ENCODE measurements at places on chromosomes 16 and 17. TPM values are rescaled to one million over a fixed set of nuclear protein-coding genes. Genes with fewer than 3 reads are reported as not detected.

DNA sequence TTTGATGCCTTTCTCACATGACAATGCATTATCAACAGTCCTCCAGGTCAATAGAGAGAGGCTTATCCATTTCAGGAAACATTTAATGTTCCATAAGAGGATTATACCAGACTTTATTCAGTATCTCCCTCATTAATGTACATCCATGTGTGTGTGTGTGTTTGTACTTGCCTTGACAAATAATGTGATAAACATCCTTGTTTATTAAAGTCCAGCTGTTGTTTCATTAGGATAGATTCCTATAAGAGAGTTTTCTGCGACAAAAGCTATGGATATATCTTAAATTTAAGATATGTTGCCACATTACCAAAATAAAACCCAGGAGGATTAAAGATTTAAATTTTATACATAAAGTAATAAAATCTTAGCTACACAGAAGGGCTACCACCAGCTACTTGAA, 492.6 kb downstream of the TOX3 start:
- no peak for DNase-seq

DNA sequence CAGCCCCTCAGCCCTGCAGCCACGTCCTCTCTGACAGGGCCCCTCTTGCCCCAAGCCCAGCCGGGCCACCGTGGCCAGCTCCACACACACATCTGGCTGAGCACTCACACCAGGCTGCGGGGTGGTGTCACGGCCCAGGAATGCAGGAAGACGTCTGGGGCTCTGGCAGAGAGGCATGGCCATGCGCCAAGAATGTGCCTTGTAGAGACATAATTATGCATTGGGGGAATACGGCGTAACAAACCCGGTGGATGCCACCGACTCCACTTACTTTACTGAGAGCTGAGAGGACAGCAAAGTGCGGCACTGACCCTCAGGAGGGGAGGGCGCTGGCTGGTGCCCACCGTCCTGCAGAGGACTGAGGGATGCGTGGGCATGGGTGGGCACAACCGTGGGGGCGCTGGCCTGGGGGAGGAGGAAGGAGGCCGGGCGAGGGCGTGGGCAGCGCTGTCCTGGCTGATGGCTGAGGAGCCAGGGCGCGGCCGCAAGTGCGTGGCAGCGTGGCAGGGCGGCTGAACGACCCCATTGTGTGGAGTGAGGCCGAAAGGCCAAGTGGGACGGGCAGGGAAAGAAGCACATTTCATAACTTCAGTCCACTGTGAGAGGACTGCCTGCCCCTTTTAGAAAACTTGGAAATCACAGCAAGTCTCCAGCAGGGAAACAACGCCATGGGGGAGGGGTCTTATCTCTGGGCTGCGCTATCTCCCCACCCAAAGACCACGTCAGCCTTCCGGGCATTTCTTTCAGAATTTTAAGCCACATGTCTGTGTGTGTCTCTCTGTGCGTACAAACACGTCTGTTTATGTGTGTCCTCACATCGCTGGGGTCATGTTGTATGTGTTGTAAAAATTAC, 30.6 kb downstream of the METRNL start:
- peak; percentile 87 for DNase-seq

- no peak for DNase-seq
Measured at GRCh38 chr17:70080541-70081347, 5.7 kb downstream of the KCNJ16 start.

The SYCE1L gene
- total RNA-seq = not detected

The EVPL gene
- total RNA-seq = 2.3 TPM

DNA sequence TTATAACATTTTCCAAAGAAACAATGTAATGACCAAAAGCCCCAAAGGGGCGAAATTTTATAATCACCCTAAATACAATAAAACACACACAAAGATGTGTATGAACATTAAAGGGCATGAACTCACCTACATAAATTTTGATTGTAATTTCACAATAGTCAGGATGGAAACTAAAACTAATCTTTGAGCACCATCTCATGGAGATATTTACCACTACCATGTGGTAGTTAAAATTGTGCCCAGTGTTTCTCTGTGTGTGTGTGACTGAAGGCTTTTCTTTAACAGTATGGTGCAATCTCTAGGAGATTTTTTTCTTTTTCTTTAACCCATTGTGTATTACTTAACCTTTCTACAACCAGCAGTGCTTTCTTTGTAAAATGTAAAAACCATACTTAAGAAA, 19.7 kb upstream of the MEIOC start:
- DNase-seq = no peak

The KCNH6 gene
- total RNA-seq = not detected

DNA sequence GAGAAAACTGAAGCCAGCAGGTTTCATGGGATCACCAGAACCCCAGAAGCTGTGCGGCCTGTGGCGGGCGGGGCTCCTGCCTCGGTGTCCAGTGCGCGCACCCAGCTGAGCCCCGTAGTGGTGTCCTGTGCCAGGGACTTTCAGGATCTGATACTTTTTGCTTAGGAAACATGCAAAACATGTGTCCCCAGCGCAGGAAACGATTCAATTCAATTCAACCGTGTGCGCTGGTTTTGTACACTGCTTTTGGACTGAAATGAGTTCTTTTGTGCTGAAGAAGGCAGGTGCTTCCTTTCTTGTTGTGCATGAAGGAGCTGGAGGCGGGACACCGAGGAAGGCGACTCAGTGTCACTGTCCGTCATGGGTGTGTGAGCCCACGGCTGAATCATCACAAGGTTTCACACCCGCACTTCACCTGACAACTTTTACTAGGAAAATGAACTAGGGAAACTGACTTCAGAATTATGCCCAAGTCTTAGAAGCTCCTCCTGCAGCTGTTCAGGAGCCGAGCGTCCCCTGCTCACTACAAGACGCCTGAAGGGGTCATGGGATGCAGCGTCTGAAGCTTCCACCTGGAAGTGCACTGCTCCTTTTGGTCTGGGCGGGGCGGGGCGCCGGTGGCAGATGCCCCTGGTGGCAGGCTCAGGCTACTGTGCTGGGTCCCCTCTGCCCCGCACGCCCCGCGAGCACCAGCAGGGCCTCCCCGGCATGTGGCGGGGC, 31.4 kb upstream of the ZNF750 start:
- no peak for DNase-seq

DNA sequence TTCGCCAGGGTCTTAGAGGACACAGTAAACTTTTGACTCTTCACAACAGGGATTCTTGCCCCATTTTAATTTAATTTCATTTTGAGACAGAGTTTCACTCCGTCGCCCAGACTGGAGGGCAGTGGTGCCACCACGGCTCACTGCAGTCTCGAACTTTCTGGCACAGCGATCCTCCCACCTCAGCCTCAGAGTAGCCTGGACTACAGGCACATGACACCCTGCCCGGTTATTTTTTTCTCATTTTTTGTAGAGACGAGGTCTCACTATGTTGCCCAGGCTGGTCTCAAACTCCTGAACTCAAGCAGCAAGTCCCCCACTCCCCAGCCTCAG, 329 bp upstream of the NLE1 start:
- DNase-seq = no peak

The PSMD12 gene
- 55.6 TPM for total RNA-seq

GRCh38 chr16:77499373-77500285, 64.8 kb upstream of the ADAMTS18 start:
- DNase-seq = peak; percentile 80

GRCh38 chr16:10862438-10862837, 14.6 kb upstream of the CIITA start:
- no peak for DNase-seq

GRCh38 chr17:18860161-18860972, 2.4 kb downstream of the PRPSAP2 start:
- no peak for DNase-seq

GRCh38 chr17:3959295-3959899, 4.8 kb downstream of the ATP2A3 start:
- DNase-seq = no peak

DNA sequence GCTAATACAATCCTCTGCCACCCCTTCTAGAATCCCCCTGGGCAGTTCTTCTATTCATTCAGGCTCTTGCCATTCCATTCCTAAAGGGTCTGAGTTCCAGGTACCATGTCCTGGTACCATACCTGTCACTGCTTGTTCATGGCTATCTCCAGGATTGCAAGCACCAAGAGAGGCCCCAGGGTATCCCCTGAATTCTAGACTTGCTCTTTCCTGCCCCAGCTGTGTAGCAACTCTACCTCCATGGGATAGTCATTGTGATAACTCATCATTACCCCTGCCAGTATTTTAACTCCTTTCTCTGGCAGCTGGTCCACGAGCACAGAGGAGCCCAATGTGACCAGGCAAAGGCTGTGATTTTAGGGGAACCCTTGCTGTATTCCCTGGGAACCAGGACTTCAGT, 143.7 kb upstream of the CDH5 start:
- no peak for DNase-seq

GRCh38 chr17:42535155-42536047, 640 bp upstream of the NAGLU start:
- no peak for DNase-seq

DNA sequence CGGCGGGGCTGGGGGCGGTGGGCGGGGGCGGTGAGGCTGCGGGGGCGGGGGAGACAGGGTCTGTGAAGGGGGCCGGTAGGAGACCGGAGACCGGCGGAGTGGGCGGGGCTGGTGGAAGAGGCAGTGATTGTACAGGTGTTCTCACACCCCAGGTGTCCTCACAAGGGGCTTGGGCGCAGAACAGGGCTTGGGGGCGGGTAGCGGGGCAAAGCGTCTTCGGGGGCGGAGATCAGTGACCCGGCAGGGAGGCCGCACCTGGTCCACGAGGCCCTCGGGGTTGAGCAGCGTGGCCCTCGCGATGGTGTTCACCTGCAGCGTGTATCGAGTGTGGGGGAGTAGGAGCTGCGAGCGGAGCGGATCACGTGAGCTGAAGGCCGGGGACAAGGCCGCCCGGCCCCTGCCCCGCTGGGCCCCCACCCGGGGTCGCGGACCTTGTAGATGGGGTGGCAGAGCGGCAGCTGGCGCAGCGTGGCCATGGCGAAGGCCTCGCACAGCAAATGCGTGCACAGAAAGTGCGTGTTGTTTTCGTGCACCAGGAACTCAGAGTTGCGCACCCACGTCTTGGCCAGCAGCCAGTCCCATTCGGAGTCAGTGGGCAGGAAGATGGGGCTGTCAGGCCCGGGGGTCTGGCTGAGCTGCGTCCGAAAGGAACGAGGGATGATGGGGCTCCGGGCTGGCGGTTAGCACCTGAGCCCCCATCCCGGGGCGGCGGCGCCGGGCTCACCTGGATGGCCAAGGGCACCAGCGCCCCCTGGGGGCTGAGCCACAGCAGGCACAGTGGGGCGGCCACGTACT, 8.5 kb downstream of the ALOXE3 start:
- DNase-seq = peak; percentile 33

The SLC35G6 gene
- not detected for total RNA-seq

DNA sequence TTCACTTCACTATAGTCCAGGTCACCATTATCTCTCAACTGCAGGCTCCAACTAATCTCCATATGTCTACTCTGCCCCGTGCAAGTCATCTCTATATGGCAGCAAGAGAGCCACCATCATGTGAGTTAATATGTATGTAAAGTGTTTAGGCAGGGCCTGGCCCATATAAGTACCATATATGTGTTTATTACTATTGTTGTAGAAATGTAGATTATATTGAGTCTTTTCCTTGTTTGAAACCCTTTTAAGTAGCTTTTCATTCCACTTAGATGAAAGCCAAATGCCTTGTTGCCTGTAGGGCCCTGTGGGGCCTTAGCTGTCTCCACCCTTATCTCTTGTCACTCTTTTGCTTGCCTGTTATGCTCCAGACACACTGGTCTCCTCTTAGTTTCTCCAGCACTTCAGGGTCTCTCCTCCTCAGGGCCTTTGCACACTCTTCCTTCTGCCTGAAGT, 164.0 kb downstream of the PHKB start:
- DNase-seq = no peak

GRCh38 chr16:49701789-49702494, 154.0 kb downstream of the ZNF423 start:
- DNase-seq = peak; percentile 84

- no peak for DNase-seq
Measured at GRCh38 chr17:74852237-74853047, 7.2 kb downstream of the GRIN2C start.

- DNase-seq = no peak
Measured at GRCh38 chr17:76264425-76264754, 758 bp upstream of the UBALD2 start.

DNA sequence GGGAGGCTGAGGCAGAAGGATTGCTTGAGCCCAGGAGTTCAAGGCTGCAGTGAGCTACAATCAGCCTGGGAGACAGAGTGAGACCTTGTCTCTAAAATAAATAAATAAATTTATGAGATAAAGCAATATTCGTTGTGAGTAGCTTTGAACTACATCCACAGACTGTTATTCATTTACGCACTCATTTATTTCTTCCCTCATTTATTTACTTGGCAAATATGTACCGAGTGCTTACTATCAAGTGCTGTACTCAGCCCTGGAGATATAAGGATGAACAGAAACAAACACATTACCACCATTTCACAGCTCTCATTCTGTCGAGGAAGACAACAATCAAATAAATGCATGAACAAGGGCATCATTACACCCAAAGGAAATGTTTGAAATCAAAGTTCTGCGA, 24.7 kb upstream of the UMOD start:
- no peak for DNase-seq

DNA sequence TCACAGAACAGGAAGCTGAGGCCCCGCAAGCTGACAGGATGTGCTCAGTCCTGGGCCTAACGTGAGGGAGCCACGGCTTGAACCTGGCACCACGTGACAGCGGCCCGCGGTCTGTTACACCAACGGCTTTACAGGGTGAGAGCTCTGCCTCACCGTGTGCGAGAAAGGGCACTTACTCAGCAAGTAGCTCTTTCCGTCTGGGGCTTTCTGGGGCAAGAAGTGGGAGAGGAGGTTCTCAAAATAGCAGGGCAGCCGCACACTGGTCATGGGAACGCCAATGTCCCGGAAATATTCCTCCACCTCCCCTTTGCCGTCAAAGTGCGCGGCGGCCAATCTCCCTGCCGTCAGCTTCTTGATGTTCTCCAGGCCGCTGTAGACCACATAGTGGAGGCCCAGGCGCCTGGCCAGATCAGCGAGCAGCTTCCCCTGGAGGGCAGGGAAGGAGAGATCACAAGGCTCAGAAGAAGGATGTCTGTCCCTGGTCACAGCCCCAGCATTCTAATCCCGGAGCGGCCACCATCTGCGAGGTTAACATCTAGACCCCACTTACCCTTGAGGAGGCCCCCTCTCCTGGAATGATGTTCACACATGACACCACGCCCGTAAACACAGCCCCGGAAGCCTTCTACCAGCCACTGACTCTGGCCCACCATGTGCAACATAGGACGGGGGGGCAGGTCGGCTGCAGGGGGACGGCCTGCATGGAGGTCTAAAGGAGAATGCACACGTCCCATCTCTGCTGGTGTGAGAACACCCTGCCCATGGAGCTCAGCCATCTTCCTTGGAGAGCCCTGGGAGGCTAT, 8.2 kb downstream of the NMRAL1 start:
- DNase-seq = no peak

The LITAFD gene
- total RNA-seq = not detected

All from uterus (tissue), 4 donors.